Stimulated activated CD8-positive, alpha-beta memory T cell treated with anti-CD3 and anti-CD28 coated beads, Interleukin-15, amount 100 ng/mL, for 24 hours (primary cell): ENCODE measurements at places on chromosomes 5 and 9.
A peak's percentile ranks its signal among the peaks of the same experiment; 100 is the strongest.

DNA sequence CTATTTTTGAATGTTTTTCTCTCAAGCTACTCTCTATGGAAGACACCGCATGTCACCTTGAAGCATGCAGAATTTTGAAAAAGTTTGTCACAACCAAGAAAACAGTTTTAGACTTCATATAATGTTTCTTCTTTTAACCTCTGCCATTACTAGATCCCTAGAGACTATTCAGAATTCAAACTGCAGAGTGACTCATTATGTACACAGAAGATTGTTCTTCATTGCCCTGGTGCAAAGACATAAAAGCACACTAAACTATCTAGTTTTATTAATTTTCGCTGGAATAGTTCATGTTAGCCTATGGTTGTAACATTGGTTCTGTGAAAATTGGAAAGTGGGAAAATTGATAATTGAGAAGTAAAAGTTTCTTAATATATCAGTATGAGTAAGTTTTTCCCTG is 18.4 kb downstream of the F2RL2 start:
- no peak for DNase-seq

DNA sequence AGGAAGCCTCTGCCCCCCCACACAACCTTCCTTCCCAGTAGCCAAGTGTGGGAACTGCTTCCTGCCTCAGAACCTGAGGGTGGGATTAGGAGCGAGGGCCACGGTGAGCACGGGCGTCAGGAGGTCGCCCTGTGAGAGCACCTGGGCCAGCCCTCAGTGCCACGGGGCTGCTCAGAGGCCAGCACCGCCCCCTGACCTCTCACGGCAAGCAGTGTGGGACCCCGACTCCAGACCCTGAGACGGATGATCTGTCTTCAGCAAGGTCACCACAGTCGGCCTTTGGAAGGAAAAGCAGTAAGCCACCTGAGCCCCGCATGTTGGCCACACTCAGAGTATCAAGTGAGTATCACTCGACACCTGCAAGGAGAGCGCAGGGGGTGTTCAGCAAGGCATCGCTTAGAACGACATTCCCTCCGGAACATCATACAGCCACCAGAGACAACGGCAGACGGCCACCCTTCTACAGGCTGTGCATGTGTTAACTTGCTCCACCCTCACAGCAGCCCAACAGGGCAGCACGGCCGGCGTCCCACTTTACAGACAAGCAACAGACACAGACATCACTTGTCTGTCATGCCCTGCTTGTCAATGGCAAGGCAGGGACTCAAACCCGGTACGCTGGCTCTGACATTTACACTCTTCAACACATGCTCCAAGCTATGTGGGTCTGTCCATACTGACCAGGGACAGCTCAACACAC is 50.2 kb downstream of the IPPK start:
- DNase-seq, result no peak

DNA sequence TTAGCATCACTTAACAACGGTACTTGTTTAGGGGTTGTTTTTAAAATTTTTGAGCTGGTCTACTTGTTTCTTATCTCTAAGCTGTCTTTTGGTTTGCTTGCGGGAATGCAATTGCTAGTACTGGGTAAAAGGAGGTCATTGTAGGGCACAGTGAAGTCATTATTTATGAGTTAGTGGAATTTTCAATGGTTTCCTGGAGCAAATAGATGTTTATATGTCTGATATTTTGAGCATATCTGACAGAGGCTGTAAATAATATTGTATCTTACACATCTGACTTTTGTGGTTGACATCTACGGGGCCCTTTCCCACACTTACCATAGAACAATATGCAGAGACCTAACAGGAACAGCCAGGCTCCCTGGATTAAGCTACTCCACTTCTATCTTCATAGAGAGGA is 90.4 kb upstream of the IL6ST start:
- DNase-seq, result no peak

- DNase-seq, result no peak
Observed at GRCh38 chr5:109035436-109035835, 287.7 kb downstream of the FER start.

- DNase-seq, result no peak
Observed at GRCh38 chr9:4327504-4328191, 27.8 kb upstream of the GLIS3 start.

DNA sequence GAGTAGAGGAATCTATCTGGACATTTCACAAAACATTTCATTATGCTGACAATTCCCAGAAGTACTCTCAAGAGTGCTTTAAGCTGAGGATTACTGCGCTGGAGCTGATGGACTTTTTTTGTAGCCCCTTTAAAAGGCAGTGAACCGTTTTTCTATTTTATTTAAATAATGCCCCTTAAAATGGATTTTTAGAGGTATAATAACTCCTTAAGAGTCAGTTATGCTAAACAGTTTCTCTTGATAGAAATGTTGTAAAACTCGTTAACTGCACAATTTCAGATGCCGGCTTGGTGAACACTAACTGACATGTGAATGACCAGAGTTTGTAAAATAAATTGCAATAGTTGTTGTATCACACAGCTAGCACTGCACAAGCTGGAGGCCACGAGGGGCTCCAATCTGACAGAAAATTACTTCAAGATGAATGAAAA is 174.0 kb downstream of the NR2F1-AS1 start:
- DNase-seq, result no peak

DNA sequence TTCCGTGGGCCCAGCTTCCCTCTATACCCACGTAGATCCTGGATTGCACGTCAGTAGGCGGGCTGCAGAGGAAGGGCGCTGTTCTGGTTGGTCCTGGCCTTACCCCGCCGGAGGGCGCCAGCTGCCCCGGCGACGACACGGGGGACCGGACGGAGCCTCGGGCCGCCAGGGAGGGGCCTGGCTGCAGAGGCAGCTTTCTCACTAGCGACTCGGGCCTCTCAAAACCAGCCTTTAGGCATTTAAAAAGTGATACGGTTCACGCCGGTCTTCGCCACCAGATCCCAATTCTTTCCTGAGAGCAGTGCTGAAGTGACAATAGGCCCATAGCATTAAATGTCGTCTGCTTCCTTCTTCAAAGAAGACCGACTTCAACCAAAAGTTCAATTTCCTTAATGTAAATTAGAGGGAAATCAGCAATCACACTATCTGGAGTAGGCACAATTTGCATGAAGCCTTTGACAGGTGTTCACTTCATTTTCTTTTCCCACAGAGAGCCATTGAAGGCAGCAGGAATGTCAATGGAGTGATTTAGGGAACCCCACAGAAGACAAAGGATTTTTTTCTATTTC is 17.6 kb upstream of the UBE2D2 start:
- no peak for DNase-seq

- DNase-seq, result no peak
Observed at GRCh38 chr9:121240472-121241135, 27.4 kb upstream of the GSN start.

DNA sequence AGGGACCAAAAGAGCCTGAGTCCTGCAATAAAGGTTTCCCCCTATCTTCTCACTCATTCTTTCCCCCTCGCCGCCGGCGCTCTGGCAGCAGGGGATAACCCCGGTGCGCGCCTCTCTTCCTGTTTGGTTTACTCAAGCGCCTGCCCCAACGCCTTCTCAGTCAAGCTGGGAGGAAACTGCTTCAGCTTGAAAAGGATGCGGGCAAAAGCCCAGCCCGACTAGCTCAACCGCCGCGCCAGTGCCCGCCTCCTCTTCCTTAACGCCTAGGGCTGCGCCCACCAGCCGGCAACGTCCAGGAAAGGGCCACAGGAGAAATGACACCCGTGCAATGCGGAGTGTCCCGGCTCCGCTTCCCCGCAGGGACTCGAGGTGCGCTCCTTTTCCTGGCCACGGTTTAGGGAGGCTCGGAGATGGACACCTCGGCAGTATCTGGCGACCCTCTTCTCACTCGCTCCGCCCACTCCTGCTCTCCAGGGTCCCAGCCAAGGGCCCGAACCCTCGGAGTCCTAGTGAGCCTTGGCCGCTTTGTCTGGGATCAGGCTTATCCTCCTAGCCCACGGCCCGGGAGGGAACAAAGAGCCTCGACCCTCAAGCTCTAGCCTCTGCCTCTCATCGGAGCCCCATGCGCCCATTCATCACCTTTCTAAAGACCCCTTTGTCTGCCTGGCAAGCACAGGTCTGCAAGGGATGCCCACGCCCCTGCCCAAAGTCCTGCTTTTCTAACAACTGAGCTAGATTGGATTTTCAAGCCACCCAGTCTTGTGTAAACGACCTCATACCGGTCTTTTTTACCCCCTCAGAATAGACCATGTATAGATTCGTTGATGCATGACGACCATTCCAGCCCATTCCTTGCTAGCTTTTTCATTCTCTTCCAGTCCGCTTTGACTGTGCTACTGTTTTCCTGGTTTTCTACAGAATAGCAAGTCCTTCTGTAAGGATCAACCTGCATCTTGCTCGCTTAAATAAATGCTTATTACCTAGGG is 2.0 kb downstream of the ST8SIA4 start:
- DNase-seq, result peak; percentile 70

DNA sequence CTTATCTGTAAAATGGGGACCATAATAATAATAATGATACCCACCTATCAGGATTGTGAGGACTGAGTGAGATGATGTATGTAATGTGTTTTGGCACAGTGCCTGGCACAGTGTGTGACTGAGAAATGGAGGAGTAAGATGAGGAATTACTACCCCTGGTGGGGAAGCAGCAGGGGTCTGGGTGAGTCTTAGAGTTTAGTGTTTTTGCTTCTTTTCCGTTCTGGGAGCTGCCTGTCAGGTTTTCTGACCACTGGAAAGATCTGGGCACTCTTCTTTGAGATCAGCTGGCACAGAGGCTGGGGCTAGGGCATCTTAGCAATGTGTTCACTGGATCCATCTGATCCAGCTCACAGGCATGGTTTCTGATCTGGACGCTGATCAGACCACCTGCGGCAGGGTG is 8.5 kb downstream of the LCP2 start:
- no peak for DNase-seq

- no peak for DNase-seq
Observed at GRCh38 chr5:66989286-66989685, 207.3 kb downstream of the CD180 start.

- DNase-seq, result no peak
Observed at GRCh38 chr9:134442486-134443173, 116.4 kb downstream of the RXRA start.

DNA sequence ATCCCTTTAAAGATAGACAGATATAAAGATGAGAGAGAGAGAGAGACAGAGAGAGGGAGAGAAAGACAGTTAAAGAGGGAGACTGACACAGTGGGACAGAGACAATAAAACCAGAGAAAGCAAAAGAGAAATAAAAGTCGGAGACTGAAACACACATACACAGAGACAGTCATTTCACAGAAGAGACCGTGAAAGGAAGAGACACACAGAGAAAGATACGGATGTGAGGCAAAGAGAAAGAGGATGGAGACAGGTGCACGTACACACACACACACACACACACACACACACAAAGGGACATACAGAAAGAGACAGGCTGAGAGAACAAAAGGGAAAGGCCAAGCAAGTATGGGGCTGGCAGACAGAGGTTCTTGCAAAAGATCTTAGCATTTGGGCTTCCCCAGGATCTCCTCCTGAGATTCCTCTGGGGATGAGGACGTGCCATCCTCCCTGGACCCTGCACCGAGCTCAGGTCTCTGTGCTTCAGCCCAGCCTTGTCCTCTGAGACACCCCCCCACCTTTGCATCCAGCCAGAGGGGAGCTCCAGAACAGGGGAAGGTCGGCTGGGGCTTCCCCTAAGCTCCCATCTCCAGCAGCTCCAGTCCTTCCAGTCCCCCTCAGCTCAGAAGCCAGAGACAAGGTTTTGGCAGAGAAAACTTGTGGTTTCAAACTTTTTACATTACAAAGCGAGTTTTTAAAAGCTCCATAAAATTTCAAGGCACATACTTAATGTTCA is 318.4 kb upstream of the PANK3 start:
- DNase-seq, result no peak

- DNase-seq, result no peak
Observed at GRCh38 chr5:91867799-91868198, 484.7 kb upstream of the ARRDC3 start.
